ENCODE measurements at places on chromosomes 13 and 19.

DNA sequence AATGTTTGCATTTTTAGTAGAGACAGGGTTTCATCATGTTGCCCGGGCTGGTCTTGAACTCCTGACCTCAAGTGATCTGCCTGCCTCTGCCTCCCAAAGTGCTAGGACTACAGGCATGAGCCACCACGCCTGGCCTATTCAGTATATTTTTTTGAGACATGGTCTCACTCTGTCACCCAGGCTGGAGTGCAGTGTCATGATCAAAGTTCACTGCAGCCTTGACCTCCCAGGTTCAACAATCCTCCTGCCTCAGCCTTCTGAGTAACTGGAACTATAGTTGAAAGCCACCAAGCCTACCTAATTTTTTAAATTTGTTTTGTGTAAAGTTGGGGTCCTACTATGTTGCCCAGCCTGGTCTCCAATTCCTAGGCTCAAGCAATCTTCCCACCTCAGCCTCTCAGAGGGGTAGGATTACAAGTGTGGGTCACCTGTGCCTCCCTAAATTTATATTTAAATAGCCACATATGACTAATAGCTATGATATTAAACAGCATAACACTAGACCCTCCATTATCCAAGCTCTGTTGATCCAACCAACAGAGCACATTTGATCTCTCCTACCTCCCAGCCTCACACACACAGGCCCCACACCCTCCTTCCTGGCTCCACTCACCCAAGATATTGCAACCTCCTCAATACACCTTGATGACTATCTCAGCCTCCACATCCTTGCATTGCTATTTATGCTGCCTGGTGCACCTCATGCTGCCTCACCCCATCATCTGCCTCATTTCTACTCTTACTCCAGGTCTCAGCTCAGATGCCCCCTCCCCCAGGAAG is 2.1 kb upstream of the CEACAM19 start:
- no peaks in the 10 kb centered on the region for H3K4me1 ChIP-seq
- no peak overlapping the region for H3K4me3 ChIP-seq
- DNase-seq = no peak
- no peaks in the 10 kb centered on the region for H3K36me3 ChIP-seq

DNA sequence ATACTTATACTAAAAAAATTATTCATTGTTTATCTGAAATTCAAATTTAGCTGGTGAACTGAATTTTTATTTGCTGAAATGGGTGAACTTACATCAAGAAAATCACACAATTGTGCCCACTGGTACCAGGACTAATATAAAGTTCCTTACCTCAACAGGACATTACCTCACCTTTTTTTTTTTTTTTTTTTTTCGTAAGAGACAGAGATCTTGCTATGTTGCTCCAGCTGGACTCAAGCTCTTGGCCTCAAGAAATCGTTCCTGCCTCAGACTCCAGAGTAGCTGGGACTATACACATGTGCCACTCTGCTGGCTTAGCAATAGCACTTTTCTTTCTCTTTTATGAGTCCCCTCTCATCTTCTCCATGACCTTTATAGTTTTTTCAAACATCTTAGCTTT is 22.5 kb upstream of the NDFIP2 start:
- H3K27ac ChIP-seq = peak overlapping the region; percentile 57
- H3K4me3 ChIP-seq = no peak overlapping the region
- DNase-seq = no peak
- H3K36me3 ChIP-seq = no peaks in the 10 kb centered on the region
- H3K4me1 ChIP-seq = peaks cover 3% of the 10 kb centered on the region
- H3K27me3 ChIP-seq = peaks cover 23% of the 10 kb centered on the region

DNA sequence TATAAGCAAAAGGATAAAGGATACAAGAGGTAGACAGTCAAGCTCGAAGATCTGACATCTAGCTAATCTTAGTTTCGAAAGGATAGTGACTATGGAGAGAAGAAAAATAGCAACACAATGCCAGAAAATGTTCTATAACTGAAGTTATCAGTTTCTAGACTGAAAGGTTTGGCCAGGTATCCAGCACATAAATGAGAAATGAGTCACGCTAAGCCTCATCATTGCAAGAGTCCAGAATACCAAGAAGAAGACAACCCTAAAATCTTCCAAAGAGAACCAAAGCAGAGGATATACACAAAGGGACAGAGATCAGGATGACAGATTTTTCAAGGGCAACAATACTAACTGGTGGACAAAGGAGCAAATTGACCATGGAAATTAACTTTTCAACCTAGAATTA is 237.0 kb downstream of the POSTN start:
- no peak for DNase-seq
- H3K27me3 ChIP-seq = no peaks in the 10 kb centered on the region
- no peak overlapping the region for H3K4me3 ChIP-seq
- no peaks in the 10 kb centered on the region for H3K4me1 ChIP-seq
- no peaks in the 10 kb centered on the region for H3K36me3 ChIP-seq

GRCh38 chr13:95087746-95088305 is 213.4 kb downstream of the ABCC4 start:
- H3K27me3 ChIP-seq = no peaks in the 10 kb centered on the region
- DNase-seq = no peak
- H3K4me3 ChIP-seq = no peak overlapping the region

- no peak overlapping the region for H3K4me3 ChIP-seq
- DNase-seq = no peak
- H3K36me3 ChIP-seq = no peaks in the 10 kb centered on the region
- peaks cover 33% of the 10 kb centered on the region for H3K27me3 ChIP-seq
- no peak overlapping the region for H3K27ac ChIP-seq
Measured at GRCh38 chr19:8361921-8362793, 1.8 kb upstream of the ANGPTL4 start.

DNA sequence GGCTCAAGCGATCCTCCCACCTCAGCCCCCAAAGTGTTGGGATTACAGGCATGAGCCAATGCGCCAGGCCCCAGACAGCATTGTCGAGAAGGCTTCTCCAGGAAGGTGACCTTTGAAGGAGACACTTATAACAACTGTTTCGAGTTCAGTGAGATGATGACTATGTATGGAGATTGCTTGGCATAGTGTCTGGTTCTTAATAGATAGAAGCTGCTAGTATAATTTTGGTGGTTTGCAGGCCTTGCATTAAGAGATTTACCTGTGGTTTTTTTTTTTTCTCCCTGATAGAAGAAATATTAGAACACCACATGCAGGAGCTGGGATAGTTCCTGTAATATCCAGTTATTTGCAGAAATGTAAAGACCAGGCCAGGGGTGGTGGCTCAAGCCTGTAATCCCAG is 3.7 kb downstream of the MARCHF2 start:
- no peak for DNase-seq
- H3K4me1 ChIP-seq = peaks cover 9% of the 10 kb centered on the region
- H3K27me3 ChIP-seq = no peaks in the 10 kb centered on the region

DNA sequence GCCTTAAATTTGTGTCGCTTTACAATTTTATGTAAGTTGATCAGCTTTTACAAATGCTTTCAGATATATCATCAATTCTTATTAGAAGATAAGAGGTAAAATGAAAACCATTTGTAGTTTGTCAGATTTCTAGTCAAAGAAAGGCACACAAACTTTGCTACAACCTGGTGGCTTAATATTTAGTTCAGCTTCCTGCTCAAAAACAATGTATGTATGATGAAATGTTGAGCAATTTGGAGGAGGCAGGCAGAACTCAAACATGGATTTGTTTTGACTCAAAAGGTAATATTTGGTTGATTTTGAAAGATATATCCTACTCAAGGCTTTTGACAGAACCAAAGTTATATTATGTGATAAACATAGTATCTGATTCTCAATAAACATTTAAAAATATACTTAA is 24.2 kb downstream of the NEK5 start:
- no peak overlapping the region for H3K4me3 ChIP-seq
- H3K4me1 ChIP-seq = no peaks in the 10 kb centered on the region
- DNase-seq = no peak
- H3K27me3 ChIP-seq = peaks cover 9% of the 10 kb centered on the region

GRCh38 chr13:105442949-105443699 is 1092.3 kb downstream of the EFNB2 start:
- H3K36me3 ChIP-seq = no peaks in the 10 kb centered on the region
- H3K27ac ChIP-seq = no peak overlapping the region
- no peak overlapping the region for H3K4me3 ChIP-seq
- H3K4me1 ChIP-seq = peaks cover 7% of the 10 kb centered on the region

DNA sequence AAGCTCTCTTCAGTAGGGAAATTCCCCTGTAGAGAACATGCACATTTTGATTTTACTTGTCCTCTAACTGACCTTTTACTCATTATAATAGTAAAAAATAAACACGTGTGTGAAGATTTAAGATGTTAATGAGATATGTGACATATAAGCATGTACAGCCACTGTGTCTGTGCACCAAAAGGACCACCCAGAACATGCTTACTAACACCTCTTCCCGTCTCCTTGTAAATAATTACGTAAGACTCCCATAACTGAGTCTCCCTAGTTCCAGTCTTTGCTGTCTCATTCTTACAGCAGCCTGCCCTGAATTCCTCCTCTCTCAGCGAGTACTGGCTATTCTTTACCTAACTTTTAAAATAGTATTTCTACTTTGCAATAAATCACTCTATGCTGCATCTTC is 53.6 kb downstream of the ZNF100 start:
- no peaks in the 10 kb centered on the region for H3K4me1 ChIP-seq
- DNase-seq = no peak
- H3K36me3 ChIP-seq = no peaks in the 10 kb centered on the region
- no peak overlapping the region for H3K4me3 ChIP-seq
- no peak overlapping the region for H3K27ac ChIP-seq
- H3K27me3 ChIP-seq = no peaks in the 10 kb centered on the region

DNA sequence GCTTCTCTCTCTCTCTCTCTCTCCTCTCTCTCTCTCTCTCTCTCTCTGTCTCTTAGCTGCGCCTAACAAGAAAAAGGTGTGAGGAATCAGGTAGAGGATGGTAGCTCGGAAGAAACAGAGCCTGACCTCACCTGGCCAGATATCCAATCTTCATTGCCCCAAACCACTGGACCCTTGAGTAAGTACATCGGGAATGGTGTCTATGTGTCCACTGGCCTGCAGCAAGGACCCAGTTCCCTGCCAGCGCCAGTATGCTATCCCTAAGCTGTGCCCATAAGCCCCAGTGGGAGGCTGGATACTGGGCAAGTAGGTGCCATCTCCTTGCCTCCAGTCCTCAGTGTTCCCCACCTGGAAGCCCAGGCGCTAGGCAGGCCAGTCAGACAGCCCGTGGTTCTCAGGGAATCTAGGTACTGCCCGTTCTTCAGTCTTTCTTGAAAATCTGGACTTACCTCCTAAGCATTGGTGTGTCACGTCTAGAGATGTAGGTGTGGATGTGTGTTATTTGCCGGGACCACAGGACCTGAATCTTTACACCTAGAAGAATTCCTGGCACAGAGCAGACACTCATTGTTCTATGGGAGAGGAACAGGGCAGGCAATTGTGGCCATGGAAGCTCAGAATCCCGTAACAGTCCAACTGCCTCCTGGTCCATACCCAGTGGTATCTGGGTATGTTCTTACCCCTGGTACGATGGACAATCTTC is 7.3 kb downstream of the URAD start:
- H3K4me1 ChIP-seq = peaks cover 18% of the 10 kb centered on the region
- H3K27me3 ChIP-seq = peaks cover 79% of the 10 kb centered on the region

DNA sequence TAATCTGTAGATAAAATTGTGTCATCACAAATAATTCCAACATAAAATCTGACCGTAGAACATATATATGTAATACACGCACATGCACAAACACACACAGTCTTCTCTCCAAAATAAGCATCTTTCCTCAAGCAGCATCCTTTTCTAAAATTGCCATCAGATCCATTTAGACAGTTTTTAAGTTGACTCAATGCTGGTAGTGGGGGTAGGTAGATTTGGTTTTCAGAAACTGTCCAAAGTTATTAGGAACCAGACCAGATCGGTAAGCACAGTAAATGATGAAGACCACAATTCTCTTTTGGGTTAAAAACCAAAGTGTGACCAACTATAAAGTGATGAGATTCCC is 64.6 kb downstream of the SERP2 start:
- no peak overlapping the region for H3K27ac ChIP-seq
- H3K36me3 ChIP-seq = no peaks in the 10 kb centered on the region
- H3K27me3 ChIP-seq = no peaks in the 10 kb centered on the region
- peaks cover 38% of the 10 kb centered on the region for H3K4me1 ChIP-seq
- DNase-seq = no peak
- H3K4me3 ChIP-seq = no peak overlapping the region

GRCh38 chr19:39384839-39385568 is 5.9 kb downstream of the PAF1 start:
- H3K4me1 ChIP-seq = peaks cover 21% of the 10 kb centered on the region
- peak overlapping the region; percentile 28 for H3K27ac ChIP-seq
- H3K4me3 ChIP-seq = no peak overlapping the region
- no peak for DNase-seq
- H3K27me3 ChIP-seq = no peaks in the 10 kb centered on the region
- peaks cover 65% of the 10 kb centered on the region for H3K36me3 ChIP-seq

- no peaks in the 10 kb centered on the region for H3K36me3 ChIP-seq
- H3K27ac ChIP-seq = peak overlapping the region; percentile 76
- DNase-seq = no peak
- peak overlapping the region; percentile 17 for H3K4me3 ChIP-seq
Measured at GRCh38 chr19:50514346-50515167, 844 bp upstream of the ASPDH start.

DNA sequence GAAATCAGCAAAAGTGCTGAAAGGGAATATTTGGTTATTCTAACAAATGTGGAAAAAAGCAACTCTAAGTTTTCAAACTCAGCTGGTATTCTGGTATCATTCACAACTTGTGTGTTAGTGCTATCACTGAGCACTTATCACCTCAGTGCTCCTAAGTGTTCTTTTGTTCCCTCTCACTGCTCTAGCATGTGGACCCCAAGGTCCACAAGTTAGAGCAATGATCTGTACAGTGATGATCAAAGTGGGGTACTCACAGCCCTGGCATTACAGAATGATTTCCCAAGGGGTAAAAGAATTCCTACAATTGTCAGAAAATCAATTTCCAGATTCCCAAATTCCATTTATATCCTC is 575.0 kb downstream of the DIAPH3 start:
- no peaks in the 10 kb centered on the region for H3K36me3 ChIP-seq
- no peak overlapping the region for H3K27ac ChIP-seq
- H3K27me3 ChIP-seq = no peaks in the 10 kb centered on the region

- H3K4me3 ChIP-seq = no peak overlapping the region
- no peaks in the 10 kb centered on the region for H3K27me3 ChIP-seq
- H3K36me3 ChIP-seq = peaks cover 19% of the 10 kb centered on the region
- no peak for DNase-seq
Measured at GRCh38 chr19:18156841-18157464, 4.0 kb downstream of the PIK3R2 start.
